Fibroblast of villous mesenchyme (primary cell): ENCODE measurements at places on chromosomes 16 and 17. TPM values are rescaled to one million over a fixed set of nuclear protein-coding genes. Genes with fewer than 3 reads are reported as not detected.

Gene PLEKHH3
- 13.8 and 15.1 TPM in 2 replicates for total RNA-seq

Gene TMIGD1
- total RNA-seq: not detected in 2 replicates

Gene ITGA3
- total RNA-seq: 207 and 266 TPM in 2 replicates

Gene B3GNT9
- 41.9 and 46.4 TPM in 2 replicates for total RNA-seq

Gene PLXDC1
- total RNA-seq: 0.43 and 0.64 TPM in 2 replicates

Gene EFNB3
- total RNA-seq: 0.32 and 0.43 TPM in 2 replicates

Gene SERPINF2
- 0.43 TPM in 1 of 2 replicates, not detected in the other for total RNA-seq
